Femur (tissue), 1 donor: ENCODE measurements at places on chromosomes 16 and 17.

- DNase-seq, result peak; percentile 83
Observed at GRCh38 chr16:31868691-31869167, 4.9 kb upstream of the ZNF267 start.

- DNase-seq, result no peak
Observed at GRCh38 chr16:69031877-69032301, 73.6 kb upstream of the HAS3 start.

GRCh38 chr17:49200423-49201083 is 9.8 kb downstream of the GNGT2 start:
- no peak for DNase-seq

GRCh38 chr17:42678951-42679491 is 2.2 kb upstream of the PLEKHH3 start:
- DNase-seq, result peak; percentile 74

DNA sequence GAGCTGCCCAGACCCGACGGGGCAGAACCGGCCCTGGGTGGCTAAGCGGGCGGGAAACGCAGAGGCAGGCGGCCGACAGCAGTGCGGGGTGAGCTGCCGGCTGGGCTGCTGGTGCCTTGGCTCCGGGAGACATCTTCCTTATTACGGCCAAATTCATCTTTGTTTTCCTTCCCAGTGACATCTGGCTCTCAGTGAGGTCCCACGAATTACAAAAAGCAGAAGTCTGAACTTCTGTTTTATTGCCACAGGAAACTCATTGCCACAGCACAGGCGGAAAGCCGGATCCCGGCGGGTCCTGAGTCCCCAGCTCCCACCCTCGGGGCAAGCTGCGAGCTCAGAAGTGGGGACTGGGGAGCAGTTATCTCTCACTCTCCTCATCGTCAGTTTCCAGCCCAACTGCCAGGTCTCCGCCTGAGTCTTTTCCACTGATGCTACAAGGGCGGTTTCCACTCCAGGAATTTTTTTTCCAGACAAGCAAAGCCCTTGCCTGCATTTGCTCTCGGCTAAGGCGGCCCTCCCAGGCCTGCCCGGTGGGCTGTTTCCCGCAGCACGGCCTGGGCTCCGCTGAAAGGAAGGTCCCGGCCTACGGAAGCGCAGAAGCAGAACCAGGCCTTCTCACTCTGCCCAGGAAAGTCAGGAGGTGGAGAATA is 40.3 kb downstream of the CBFA2T3 start:
- peak; percentile 90 for DNase-seq

GRCh38 chr16:9647981-9648701 is 534.1 kb downstream of the GRIN2A start:
- DNase-seq, result no peak

DNA sequence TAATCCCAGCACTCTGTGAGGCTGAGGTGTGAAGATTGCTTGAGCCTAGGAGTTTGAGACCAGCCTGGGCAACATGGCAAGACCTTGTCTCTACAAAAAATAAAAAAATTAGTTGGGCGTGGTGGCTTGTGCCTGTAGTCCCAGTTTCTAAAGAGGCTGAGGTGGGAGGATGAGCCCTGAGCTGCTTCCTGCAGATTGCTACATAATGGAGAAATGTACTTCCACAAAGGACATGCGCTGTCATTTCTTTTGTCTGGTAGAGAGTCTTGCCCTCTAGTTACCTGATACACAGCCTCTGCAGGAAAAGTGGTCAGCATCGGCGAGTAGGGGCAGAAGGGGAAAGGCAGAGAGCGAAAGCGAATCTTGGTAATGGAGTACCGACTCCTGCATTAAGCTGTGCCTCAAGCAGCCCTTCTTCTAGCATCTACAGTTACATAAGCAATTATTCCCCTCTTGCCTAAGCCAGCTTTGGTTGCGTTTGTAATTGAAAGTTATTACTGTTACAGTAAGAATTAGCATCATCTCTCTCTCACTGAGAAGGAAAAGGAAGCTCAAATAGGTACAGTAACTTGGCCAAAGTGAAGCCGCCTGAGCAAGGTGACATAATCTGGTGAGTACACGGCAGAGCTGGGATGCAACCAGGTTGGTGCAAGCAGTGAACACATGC is 18.5 kb upstream of the GGA2 start:
- no peak for DNase-seq

GRCh38 chr17:33297643-33298042 is 4.5 kb upstream of the ASIC2 start:
- DNase-seq, result no peak

- DNase-seq, result no peak
Observed at GRCh38 chr17:77396610-77397009, 255.8 kb downstream of the SEC14L1 start.

DNA sequence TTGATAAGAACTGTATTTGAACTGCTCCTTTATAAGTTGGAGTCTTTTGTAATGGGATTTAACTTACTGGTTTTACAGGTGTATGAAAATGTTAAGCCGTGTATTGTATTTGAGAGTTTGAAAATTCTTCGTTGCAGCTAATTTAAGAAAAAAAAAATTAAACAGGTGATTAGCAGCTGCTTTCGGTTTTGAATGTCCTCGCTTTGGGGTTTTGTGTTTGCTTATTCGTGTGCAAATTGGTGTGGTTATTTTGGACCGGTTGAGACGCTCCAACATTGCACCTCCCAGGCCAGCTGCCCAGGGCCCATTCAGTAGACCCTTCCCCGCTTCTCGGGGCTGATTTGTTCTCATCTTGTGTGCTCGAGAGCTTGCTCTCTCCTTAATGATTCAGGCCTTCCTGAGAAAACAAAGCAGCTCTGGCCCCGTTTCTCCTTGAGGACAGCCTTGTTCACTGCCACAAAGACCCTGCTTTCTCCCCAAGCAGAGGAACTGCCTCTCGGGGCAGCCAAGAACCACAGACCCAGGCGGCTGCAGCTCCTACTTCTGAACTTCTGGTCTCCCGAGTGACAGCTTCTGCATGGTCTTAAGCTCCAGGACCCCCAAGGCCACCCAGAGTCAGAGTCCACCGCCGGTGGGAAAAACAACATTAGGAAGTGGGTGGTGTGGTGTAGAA is 100.5 kb downstream of the MSI2 start:
- DNase-seq, result no peak

- DNase-seq, result no peak
Observed at GRCh38 chr16:56346131-56346890, 79.0 kb downstream of the AMFR start.

DNA sequence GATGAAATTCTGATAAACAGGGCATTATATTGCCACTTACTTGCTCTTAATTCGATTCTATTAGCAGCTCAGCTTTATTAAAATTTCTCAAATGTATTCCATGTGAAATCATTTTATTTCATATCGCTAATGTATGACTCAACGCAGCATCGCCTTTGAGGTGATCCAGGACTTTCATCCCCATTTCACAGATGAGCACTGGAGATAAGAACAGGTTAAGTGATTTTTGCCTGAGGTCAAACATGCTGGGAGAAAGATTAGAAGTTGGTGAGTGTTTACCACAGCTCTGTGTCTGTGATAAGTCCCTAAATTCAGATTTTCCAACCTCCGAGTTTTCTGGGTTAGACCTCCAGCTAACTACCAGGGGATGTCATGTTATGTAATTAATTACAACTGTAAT is 43.6 kb downstream of the RBFOX1 start:
- no peak for DNase-seq

DNA sequence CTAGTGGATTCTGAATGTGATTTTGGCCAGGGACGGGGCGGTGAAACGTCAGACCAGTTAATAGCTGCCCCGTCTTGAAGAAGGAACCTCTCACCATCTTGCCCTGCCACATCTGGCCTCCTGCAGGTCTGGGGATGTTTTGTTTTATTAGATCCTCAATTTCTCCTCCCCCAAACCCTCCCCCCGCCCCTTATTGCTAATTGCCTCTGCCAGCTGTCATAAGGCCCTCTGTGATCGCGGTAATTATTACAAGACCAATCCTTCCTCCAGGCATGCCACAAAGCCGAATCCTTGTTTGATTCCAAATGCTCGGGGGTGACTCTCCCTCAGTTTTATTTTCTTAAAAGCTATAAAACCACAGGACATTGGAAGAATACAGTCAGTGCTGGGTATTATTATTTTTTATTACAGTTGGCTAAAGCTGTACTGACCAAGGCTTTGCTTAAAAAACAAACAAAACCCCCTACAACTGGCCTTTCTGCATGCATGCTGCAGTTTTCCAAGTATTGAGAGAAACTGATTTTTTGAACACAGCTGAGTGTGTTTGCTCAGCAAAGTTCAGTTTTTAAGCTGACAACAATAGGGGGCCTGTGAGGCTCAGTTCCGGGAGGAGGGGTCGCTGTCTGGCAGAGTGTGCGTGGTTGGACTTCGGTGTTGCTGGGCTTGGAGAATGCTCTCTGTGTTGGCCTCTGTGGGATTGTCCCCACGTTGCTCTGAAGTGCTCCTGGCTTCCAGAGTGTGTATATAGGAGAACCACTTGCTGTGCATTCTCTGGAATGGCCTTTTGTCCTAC is 1.7 kb downstream of the KSR1 start:
- peak; percentile 55 for DNase-seq

GRCh38 chr16:65773301-65773874 is 593.1 kb upstream of the CDH5 start:
- no peak for DNase-seq

- peak; percentile 46 for DNase-seq
Observed at GRCh38 chr16:72099377-72099818, 5.8 kb downstream of the DHX38 start.

GRCh38 chr17:58317421-58318064 is 11.1 kb downstream of the TSPOAP1 start:
- DNase-seq, result peak; percentile 42

- no peak for DNase-seq
Observed at GRCh38 chr17:58005031-58005727, 1.9 kb downstream of the SRSF1 start.

DNA sequence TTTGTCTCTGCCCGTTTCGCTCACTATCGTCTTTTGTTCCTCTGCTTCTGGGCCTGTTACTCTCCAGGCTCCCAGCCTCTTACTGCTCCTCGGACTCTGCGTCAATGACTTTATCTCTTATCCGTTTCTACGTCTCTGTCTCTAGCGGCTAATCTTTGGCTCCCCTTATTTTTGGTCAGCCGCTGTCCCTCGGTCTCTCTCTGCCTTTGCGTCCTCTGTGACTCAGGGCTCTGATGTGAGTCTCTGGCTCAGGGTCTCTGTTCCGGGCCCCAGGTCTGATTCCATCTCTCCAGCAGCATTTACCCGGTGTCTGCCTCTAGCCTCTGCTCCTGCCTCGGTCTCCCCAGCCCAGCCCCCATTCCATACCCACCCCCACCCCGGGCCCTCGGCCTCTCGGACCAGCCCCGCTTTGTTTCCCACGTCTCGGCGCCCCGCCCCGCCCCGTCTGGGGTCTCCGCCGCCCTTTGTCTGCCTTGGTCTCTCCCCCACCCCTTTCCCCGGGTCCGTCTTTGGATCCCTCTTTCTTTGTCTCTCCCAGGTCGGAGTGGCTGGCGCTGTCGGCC is 547 bp upstream of the ZNF48 start:
- DNase-seq, result no peak
